ENCODE measurements at places on chromosomes 2 and 18. TPM values are rescaled to one million over a fixed set of nuclear protein-coding genes. Genes with fewer than 3 reads are reported as not detected.

The DGKD gene
- total RNA-seq: 69.3 TPM

DNA sequence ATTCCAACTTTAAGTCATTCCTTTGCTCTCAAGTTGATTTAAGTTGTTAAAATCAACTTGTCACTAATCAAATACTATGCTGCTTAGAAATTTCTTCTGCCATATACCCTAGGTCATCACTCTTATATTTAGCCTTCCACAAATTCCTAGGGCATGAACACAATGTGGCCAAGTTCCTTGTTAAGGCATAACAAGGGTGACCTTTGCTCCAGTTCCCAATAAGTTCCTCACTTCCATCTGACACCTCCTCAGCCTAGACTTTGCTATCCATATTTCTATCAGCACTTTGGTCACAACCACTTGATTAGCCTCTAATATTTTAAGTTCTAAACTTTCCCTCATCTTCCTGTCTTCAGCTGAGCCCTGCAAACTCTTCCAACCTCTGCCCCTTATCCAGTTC lies 9.9 kb upstream of the TMEM37 start:
- no peak overlapping the region for H3K27ac ChIP-seq
- H3K36me3 ChIP-seq: no peaks in the 10 kb centered on the region
- peaks cover 11% of the 10 kb centered on the region for H3K4me1 ChIP-seq
- no peak overlapping the region for H3K4me3 ChIP-seq
- no peaks in the 10 kb centered on the region for H3K27me3 ChIP-seq
- no peak for DNase-seq

The UGT1A5 gene
- total RNA-seq: 0.27 TPM

- DNase-seq: no peak
- peak overlapping the region; percentile 97 for H3K27ac ChIP-seq
- H3K36me3 ChIP-seq: peaks cover 27% of the 10 kb centered on the region
- H3K4me1 ChIP-seq: peaks cover 42% of the 10 kb centered on the region
- H3K4me3 ChIP-seq: peak overlapping the region; percentile 91
- H3K27me3 ChIP-seq: no peaks in the 10 kb centered on the region
Measured at GRCh38 chr2:26034637-26034992, 731 bp downstream of the RAB10 start.

DNA sequence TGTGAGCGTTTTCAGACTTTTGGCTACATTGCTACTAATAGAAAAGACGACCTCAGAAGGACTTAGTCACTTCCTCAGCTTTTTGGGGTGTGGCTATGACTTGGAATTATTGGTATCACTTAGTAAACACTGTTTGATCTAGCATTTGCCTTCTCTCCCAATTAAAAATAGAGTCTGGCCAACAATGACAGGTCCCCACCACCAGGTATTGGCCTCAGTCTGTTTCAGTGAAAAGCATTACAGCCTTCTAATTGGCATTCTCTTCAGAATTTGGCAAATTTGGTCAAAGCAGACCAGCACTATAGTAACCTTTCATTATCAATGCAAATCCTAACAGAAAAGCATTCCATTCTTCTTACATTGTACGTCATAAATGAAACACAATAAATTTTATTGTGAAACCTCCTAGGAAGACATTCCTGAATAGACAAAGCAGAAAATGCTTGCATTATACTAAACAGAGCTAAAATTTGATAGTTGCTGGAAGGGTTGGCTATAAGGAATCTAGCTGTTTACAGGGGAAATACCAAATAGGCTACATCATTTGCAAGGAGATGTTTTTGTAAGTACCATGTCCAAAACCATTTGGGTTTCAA lies 613.9 kb downstream of the IRS1 start:
- no peaks in the 10 kb centered on the region for H3K36me3 ChIP-seq
- no peak for DNase-seq
- no peaks in the 10 kb centered on the region for H3K27me3 ChIP-seq
- no peak overlapping the region for H3K27ac ChIP-seq
- peaks cover 9% of the 10 kb centered on the region for H3K4me1 ChIP-seq

The ITPRID2 gene
- total RNA-seq: 190 TPM

DNA sequence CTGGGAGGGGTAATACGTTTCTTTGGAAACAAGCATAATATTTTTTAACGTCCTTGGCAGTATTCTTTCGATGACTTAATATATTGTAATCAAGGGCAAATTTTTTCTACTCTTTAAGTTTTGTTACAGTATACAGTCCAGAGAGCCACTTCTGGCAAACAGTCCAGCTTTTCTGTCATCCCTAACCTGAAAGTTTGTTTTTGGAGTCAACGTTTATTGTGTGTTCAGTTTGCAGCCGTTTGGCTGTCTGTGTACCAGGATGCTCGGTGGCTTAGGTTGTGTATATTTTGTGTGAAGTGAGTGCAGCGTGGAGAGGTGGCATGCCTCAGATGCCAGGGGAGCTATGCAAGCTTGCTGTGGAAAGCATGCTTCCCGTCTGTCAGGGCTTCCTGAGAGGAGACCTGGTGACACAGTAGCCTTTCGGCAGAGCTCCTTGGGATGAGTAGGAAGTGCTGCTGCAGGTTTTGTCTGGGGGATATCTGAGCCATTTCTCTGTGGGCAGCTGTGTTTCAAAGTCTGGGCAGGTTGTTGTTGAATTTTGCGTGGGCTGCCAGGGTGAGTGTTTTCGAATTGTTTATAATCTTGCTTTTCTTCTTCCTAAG lies 14.7 kb downstream of the MAP3K20 start:
- DNase-seq: no peak

- no peak overlapping the region for H3K4me3 ChIP-seq
- peaks cover 13% of the 10 kb centered on the region for H3K4me1 ChIP-seq
- H3K27ac ChIP-seq: no peak overlapping the region
- H3K36me3 ChIP-seq: no peaks in the 10 kb centered on the region
Measured at GRCh38 chr2:9741110-9741509, 102.2 kb upstream of the TAF1B start.

DNA sequence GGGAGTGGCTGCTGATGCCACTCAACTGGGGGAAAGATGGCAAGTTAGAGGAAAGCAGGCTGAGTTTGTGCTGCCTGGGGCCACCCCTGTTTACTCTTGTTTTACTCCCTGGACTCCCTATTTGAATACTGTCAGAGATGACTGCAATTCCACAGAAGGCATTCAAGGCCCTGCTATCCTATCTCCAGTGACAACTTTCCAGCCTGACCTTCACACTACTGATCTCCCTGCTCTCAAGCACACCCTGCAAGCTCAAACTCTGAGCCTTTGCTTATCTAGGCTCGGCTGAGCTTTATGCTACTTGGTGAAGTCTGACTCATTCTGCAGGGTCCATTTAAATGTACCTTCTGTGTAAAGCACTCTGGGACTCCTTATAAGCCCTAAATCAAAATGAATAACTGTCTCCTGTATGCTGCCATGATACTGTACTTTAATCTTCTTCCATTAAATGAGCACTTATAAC lies 39.3 kb upstream of the DSG1 start:
- no peak for DNase-seq
- no peaks in the 10 kb centered on the region for H3K27me3 ChIP-seq
- H3K4me1 ChIP-seq: peaks cover 12% of the 10 kb centered on the region
- no peak overlapping the region for H3K4me3 ChIP-seq
- H3K36me3 ChIP-seq: no peaks in the 10 kb centered on the region

The CCDC148 gene
- 2.8 TPM for total RNA-seq

The RAB17 gene
- total RNA-seq: 60.1 TPM

The IL36A gene
- not detected for total RNA-seq

GRCh38 chr2:237456200-237456843 lies 30.7 kb upstream of the MLPH start:
- H3K4me3 ChIP-seq: no peak overlapping the region
- no peak overlapping the region for H3K27ac ChIP-seq
- H3K36me3 ChIP-seq: no peaks in the 10 kb centered on the region
- no peak for DNase-seq
- H3K4me1 ChIP-seq: no peaks in the 10 kb centered on the region

DNA sequence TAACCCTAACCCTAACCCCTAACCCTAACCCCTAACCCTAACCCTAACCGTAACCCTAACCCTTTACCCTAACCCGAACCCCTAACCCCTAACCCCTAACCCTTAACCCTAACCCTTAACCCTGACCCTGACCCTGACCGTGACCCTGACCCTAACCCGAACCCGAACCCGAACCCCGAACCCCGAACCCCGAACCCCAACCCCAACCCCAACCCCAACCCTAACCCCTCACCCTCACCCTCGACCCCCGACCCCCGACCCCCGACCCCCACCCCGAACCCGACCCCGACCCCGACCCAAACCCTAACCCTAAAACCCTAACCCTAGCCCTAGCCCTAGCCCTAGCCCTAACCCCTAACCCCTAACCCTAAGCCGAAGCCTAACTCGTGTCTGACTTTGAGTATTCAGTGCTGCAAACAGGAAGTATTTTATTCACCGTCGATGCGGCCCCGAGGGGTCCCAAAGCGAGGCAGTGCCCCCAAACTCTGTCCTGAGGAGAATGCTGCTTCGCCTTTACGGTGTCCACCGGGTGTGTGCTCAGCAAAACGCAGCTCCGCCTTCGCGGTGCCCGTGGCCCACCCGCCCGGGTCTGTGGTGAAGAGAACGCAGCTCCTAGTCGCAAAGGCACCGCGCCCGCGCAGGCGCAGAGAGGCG lies 36.0 kb downstream of the FAM110C start:
- no peak for DNase-seq
- H3K4me3 ChIP-seq: no peak overlapping the region
- H3K27ac ChIP-seq: no peak overlapping the region
- no peaks in the 10 kb centered on the region for H3K4me1 ChIP-seq

The GRHL1 gene
- total RNA-seq: 6.5 TPM

DNA sequence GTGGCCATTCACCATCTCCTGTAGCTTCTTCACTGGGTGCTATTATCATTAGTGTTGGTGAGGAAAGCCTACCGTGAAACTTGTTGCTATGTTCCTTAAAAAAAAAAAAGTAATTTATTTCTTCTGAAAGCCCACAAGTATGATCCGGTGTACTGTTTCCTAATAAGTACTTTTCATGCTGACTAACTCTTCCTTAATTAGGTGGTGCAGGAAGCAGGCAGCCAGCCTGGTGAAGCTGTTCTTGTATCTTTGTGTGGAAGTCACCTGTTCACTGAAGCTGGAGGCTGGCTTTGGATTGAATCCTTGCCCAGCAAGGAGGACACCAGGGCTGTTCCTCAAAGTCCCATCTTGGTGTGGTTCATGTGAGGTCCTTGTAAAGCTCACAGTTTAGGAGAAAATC lies 321.7 kb upstream of the THSD7B start:
- no peaks in the 10 kb centered on the region for H3K4me1 ChIP-seq
- H3K27me3 ChIP-seq: no peaks in the 10 kb centered on the region

GRCh38 chr2:13543550-13543949 lies 826.8 kb downstream of the TRIB2 start:
- H3K4me1 ChIP-seq: no peaks in the 10 kb centered on the region
- no peaks in the 10 kb centered on the region for H3K27me3 ChIP-seq
- no peak overlapping the region for H3K4me3 ChIP-seq
- no peak overlapping the region for H3K27ac ChIP-seq
- no peaks in the 10 kb centered on the region for H3K36me3 ChIP-seq
- no peak for DNase-seq

The SLC4A3 gene
- total RNA-seq: 1.0 TPM

GRCh38 chr18:8299054-8299980 lies 309.9 kb upstream of the RAB12 start:
- H3K27me3 ChIP-seq: no peaks in the 10 kb centered on the region
- no peak overlapping the region for H3K4me3 ChIP-seq
- H3K27ac ChIP-seq: no peak overlapping the region
- no peak for DNase-seq
- no peaks in the 10 kb centered on the region for H3K4me1 ChIP-seq

The OBSL1 gene
- 49.4 TPM for total RNA-seq

The NDUFAF7 gene
- 18.3 TPM for total RNA-seq

The FASTKD1 gene
- total RNA-seq: 38.3 TPM

The VIT gene
- 4.2 TPM for total RNA-seq

The LIPG gene
- total RNA-seq: 3.7 TPM

The DAPL1 gene
- total RNA-seq: not detected

DNA sequence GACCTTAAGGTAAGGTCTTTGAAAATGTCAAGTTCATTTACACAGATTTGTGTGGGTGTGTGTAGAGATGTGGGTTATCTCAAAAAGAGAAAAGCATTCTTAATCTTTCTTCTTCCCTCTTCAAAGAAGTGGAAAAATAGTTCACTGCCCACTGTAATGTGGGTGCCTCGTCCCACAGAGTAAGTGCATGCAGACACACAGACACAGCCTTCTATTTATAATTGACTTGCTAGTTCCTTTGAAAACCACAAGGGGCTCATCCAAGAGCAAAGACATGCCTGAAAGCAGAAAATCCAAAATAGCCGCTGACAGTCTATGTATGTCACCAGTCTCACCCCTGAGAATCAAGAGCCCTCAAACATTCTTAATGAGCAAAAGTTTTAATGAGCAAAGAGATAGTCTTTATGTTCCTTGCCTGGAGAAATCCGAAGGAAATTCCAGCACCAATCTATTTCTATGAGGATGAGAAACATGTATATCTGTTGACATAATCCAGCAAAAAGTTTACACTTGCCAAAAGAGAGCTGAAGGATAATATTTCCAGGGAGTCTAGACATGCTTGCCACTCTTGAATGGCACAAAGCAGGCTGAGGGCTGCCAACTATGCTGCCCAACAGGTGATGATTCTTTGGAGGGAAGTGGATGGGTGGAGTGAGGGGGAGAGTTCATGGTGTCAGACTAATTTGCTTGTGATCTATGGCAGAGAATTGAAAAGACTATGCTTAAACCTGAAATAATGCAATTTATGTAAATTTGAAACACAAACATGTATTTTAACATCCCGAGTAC lies 93.9 kb downstream of the ACVR1 start:
- H3K27me3 ChIP-seq: no peaks in the 10 kb centered on the region
- H3K27ac ChIP-seq: no peak overlapping the region
- no peak for DNase-seq
- H3K4me3 ChIP-seq: no peak overlapping the region
- peaks cover 24% of the 10 kb centered on the region for H3K36me3 ChIP-seq
- peaks cover 42% of the 10 kb centered on the region for H3K4me1 ChIP-seq

- no peaks in the 10 kb centered on the region for H3K36me3 ChIP-seq
- H3K4me3 ChIP-seq: no peak overlapping the region
- H3K27ac ChIP-seq: no peak overlapping the region
- no peaks in the 10 kb centered on the region for H3K27me3 ChIP-seq
- no peaks in the 10 kb centered on the region for H3K4me1 ChIP-seq
- no peak for DNase-seq
Measured at GRCh38 chr18:77344786-77345500, 95.3 kb downstream of the GALR1 start.

GRCh38 chr2:134173338-134174016 lies 80.4 kb upstream of the MGAT5 start:
- H3K27me3 ChIP-seq: no peaks in the 10 kb centered on the region
- H3K4me3 ChIP-seq: no peak overlapping the region
- H3K27ac ChIP-seq: no peak overlapping the region

GRCh38 chr2:235238537-235238936 lies 255.3 kb upstream of the AGAP1 start:
- H3K27ac ChIP-seq: no peak overlapping the region
- H3K27me3 ChIP-seq: no peaks in the 10 kb centered on the region

The FBXO15 gene
- 4.2 TPM for total RNA-seq

GRCh38 chr18:44033144-44033701 lies 647.5 kb upstream of the SETBP1 start:
- H3K4me1 ChIP-seq: peaks cover 6% of the 10 kb centered on the region
- no peak overlapping the region for H3K4me3 ChIP-seq
- H3K27me3 ChIP-seq: no peaks in the 10 kb centered on the region
- H3K27ac ChIP-seq: no peak overlapping the region
